ENCODE measurements at places on chromosomes 6 and 20. TPM values are rescaled to one million over a fixed set of nuclear protein-coding genes. Genes with fewer than 3 reads are reported as not detected.

Gene NFS1
- polyA plus RNA-seq, result 22.3 TPM

Gene LAMP5
- polyA plus RNA-seq, result not detected

Gene STK38
- 105 TPM for polyA plus RNA-seq

Gene ZFP57
- polyA plus RNA-seq, result 4.8 TPM

Gene PI3
- not detected for polyA plus RNA-seq

Gene TAF4
- polyA plus RNA-seq, result 0.83 TPM

Gene LPA
- polyA plus RNA-seq, result not detected

All from CD4-positive, CD25-positive, alpha-beta regulatory T cell (primary cell).